ENCODE measurements at places on chromosomes 13 and 19.

GRCh38 chr19:54173951-54174834 is 1.2 kb upstream of the TMC4 start:
- DNase-seq: no peak

DNA sequence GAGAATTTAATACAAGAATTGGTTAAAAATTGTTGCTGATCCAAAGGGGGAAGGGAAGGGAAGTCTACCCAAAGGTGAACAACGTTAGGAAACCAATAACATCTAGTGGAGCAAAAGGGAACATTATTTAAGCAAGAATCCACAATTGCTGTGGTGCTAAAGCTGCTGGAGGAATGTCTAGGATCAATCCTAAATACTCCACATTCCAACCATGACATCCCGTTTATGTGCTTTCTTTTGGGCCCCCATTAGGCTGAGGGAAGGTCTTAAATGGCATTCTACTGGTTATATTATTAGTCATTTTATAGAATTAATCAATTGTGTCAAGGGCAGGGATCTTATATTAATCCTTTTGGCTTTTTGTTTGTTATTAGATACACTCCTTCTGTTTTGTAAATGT is 39.9 kb upstream of the VWA8 start:
- DNase-seq: peak; percentile 16

DNA sequence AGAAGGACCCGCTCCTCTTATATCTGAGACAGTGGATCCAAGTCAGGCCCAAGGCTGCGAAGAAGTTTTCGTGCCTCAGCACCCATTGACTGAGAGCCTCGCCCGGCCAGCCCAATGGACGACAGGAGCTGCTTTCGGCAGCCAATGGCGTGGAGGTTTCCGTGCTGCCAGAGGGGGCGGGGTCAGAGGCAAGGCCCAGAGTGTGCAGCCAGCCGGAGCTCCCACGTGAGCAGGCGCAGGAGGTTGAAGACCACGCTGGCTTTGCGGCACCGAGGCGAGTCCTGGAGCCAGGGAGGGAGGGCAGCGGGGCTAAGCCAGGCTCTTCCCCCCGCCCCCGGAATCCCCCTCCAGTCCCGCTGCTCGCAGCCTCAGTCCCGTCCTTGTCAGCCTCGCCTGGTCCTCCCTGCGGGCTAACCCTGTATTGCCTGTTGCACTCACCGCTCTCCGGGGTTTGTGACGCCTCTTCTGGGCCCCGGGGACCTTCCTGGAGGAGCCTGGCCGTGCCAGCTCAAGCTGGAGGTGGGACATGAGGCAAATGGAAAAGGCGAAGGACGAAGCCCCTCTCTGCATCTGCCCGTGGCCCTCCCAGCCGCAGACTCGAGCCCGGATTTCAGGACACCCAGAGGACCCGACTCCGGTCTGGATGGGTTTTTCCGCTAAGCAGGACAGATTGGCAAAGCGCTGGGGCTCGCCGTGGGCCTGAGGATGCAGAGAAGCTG is 1.5 kb downstream of the IFNL4 start:
- DNase-seq: peak; percentile 29

- DNase-seq: peak; percentile 75
Observed at GRCh38 chr19:32570081-32570785, 10.8 kb upstream of the PDCD5 start.

GRCh38 chr19:31627620-31628365 is 278.6 kb upstream of the TSHZ3 start:
- no peak for DNase-seq

DNA sequence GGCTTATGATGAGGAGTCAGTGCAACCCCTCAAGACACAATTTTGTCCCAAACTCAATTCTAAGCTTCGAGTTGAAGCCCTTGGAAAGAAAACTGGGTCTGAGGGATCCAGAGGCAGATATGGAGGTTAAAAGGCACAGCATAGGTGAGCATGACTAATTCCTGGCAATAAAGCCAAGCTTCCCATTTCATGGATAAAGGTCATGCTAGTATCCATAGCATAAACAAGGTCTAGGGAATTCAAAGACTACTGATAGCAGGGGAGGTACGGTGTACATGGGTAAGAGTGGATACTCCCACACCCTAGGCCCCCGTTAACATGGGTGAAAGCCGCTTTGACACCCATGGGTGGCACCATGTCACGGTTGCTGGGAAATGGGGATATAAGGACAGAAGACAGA is 24.0 kb downstream of the MED4 start:
- no peak for DNase-seq

GRCh38 chr19:29505097-29505824 is 20.5 kb upstream of the VSTM2B start:
- DNase-seq: no peak

Data from astrocyte of the hippocampus (primary cell).